ENCODE measurements at places on chromosomes 2 and 18.

DNA sequence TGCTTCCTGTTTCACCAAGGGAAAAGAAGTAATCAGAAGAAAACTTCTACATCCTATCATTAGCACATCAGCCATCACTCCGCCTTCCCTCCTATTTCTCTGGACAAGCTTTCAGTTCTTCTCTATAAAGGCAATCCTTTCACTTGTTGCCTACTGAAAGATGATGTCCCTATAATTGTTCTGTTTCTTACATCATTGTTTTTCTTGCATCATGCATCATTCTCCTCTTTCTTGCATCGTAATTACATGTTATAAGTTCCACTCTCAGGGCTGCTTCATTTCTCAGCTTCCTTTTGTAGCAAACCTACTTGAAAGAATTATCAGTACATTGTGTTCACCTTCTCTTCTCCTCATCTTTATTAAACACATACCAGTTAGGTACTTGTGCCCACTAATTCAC is 7.2 kb downstream of the SLC30A6 start:
- DNase-seq, result no peak

DNA sequence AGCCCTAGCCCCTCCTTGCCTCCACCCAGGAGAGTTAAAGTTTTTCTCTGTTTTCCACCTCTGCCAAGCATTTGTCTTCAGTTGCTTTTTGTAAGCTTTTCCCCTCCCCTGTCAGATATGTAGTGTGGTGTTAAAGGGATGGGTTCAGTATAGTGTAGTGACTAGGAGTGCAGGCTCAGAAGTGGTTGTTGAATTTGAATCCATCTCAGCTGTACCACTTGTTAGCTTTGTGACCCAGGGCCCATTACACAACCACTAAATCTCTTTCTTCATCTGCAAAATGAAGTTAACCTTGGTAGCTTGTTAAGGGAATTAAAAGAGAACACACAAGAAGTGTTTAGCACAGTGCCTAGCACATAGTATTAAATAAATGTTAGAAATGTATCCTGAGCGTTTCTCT is 56.9 kb downstream of the MAP3K20 start:
- no peak for DNase-seq

GRCh38 chr2:127700527-127701192 is 637 bp upstream of the SFT2D3 start:
- DNase-seq, result no peak

- DNase-seq, result no peak
These were observed 2.7 kb downstream of the SKOR2 start for GRCh38 chr18:47248604-47249313.

DNA sequence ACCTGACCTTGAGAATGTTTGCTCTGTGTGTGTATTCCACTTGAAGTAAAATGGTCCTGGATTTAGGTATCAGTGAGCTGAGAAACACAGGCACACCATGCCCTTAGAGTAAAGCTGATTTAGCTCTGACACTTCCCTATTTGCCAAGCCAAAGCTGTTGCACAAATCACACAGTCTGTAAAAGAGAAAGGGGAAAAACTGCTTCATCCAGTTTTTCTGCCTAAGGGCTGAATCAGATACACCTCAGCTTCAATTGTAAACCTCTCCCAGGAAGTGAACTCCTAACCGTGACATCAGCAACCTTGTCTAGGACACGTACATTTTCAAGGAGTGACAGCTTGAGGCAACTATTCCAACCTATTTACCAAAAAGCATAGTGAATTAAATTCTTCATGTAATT is 150.4 kb downstream of the NR4A2 start:
- no peak for DNase-seq

- DNase-seq, result no peak
These were observed 1049.3 kb upstream of the CDH2 start for GRCh38 chr18:29226213-29226612.

DNA sequence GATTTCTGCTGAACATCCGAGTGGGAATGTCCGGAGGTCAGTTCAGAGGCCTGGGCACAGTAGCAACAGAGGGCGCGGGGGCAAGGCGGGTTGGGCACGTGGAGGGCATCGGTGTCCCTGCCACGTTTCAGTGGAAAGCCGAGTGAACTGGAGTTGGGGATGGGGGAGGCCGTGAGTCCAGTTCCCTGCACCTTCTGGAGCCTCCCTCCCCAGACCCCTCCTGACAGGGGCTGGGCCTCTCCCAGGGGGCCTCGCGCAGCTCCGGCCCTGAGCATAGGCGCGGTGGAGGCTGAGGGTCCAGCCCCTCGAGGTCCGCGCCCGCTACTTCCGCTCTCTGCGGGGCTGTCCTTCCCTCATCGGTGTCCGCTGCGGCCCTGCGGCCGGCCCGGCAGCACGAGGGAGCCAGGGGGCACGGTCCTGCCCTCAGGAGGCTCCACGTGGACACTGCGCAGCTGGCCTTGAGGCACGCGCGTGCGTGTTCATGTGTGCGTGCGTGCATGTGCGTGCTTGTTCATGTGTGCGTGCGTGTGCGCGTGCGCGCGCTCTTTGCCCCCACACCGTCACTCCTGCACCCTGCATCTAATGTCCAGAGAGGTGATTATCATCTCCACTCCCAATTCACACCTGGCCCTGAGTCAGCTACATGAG is 50.2 kb downstream of the PLEKHB2 start:
- DNase-seq, result no peak

DNA sequence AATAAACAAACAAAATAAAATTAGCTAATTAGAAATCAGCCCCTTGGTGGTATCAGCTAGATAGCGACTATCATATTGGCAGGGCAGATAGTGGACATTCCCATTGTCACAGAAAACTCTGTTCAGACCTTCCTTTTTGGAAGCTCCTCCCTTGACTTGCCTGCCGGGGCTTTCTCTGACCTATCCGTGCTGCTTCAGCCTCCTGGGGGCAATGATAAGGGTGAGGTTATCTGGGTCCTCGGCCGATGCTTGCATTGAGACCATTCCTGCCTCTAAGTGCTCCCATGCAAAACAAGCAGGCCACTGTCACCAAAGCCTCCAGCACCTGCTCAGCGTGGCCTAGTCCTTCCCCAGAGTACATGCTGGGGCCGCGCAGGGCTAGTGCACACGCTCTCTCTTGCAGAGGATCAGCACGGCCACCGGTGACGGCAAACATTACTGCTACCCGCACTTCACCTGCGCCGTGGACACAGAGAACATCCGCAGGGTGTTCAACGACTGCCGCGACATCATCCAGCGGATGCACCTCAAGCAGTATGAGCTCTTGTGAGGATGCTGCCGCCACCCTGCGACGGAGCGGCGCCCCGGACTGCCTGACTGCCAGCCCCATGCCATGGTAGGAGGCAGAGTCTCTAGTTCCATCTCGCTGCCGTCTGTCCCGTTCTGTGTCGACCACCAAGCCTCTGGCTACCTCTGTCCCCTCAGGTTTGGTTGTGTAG is 27.4 kb downstream of the MPPE1 start:
- no peak for DNase-seq

DNA sequence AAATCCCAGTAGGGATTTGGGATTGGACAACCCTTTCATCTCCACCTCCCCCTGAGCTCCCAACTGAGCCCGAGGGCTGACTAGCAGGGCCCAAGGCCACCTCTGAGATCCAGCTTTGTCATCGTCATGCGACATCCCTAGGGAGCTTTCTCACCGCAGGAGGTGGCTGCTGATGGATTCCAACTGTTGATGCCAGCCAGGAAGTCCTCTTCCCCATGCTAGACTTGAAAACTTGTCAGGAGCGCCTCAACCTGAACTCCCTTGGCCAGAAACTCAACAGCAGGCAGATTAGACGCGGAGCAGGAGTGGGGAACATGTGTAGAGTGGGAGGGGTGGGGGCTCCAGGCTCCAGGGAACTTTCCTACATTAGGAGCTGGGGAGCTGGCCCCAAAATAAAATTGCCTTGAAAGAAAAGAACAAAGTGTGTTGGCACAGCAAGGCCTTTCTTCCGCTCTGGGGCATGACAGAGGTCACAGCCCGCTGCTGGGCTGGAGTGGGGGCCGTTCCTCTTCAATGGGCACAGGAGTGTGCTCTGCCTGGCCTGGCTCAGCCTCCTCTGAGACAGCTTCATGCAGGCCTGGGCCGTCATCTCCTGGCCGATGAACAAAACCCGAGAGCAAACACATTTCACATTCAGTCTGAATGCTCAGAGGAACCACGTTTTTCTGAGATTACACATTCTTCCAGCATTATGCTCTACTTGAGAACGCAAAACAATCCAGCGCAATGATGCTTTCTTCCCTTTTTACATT is 34.5 kb downstream of the EMILIN2 start:
- peak; percentile 92 for DNase-seq

GRCh38 chr2:147081831-147082230 is 763.0 kb upstream of the ACVR2A start:
- DNase-seq, result peak; percentile 10

- DNase-seq, result peak; percentile 77
These were observed 14.6 kb upstream of the AFG3L2 start for GRCh38 chr18:12391487-12392165.

- no peak for DNase-seq
These were observed 112.2 kb upstream of the COPS8 start for GRCh38 chr2:236973343-236973980.

DNA sequence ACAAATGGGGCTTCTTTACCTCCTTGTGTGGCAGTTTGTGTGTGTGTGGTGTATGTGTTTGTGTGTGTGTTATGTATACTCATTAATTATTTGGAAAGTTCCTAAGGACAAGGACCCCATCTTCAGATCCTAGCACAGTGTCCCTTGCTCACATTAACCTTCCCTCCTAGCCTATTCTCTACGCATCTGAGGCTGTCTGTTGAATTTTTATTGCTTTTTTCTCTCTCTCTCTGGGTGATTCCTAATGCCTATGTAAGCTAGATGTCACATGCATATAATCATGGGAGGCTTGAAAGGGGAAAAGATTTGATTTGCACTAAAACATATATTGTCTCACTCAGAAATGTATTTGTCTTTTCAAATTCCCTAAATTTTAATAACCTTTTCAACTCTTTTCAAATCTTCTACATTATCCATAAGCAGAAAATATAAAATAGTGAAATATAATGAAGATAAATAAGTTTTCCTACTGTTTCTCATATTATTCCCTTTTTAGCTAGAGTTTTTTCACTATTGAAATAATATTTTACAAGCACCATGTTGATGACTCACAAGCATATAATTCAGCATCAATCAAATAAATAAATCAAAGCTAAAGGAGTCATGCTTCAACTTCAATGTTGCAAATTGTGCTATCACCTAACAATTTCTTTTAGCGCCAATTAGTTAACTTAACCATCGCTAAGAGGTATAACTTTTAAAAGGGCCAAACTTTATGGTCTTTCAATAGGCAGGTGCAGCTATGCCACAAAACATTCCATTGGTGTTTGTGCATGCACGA is 199.0 kb upstream of the ERBB4 start:
- DNase-seq, result no peak

- DNase-seq, result no peak
These were observed 24.4 kb downstream of the SAP130 start for GRCh38 chr2:128003463-128003862.

GRCh38 chr2:102295566-102295965 is 15.8 kb upstream of the IL1RL1 start:
- no peak for DNase-seq

- no peak for DNase-seq
These were observed 209.1 kb upstream of the KCNJ3 start for GRCh38 chr2:154489266-154489858.

- DNase-seq, result no peak
These were observed 8.7 kb downstream of the FAM178B start for GRCh38 chr2:96977631-96978195.

DNA sequence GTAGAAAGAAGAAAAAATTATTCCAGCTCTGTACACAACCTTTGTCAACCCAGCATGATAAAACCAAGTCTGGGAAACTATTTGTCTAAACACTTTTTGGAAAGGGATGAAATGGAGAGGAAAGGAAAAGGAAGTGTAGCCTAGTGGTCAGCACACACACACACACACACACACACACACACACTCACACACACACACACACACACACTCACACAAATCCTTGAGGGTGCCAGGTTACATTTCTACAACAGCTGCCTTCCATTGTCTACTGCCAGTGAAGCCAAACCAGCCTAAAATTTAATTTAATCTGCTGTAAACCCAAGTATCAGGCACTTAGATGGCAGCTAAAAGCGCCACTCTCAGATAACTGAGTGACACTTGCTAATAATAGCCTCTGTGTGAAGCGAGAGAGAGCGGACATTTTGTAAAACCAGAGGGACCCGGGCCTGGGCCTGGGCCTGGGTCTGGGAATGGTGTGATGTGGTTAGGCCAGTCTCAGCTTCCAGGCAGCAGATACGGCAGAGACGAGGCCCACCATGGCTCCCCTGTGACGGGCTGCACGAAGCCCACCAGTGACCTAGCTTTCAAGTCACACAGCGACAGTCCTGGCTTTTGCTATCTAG is 32.4 kb downstream of the BCL11A start:
- no peak for DNase-seq

GRCh38 chr2:62208074-62208757 is 12.3 kb downstream of the B3GNT2 start:
- DNase-seq, result no peak

GRCh38 chr18:48252525-48252924 is 156.7 kb downstream of the ZBTB7C start:
- DNase-seq, result no peak

- DNase-seq, result no peak
These were observed 17.9 kb downstream of the PLEKHA3 start for GRCh38 chr2:178498137-178498536.

DNA sequence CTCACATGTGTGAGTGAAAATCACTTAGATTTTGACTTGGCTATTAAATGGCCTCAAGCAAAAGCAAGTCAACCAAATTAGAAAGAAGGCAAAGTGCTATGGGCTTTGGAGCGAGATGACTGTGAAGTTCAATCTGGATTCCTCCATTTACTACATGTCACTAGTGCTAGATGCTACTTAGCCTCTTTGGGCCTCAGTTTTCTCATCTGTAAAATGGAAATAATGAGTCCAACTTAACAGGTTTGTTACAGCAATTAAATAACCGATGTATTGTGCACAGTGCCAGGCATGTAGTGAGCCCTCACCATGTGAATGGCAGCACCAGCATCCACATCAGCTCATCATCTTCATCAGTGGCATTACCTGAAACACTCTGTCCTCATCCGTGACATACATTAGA is 376.3 kb downstream of the MTX2 start:
- DNase-seq, result no peak

DNA sequence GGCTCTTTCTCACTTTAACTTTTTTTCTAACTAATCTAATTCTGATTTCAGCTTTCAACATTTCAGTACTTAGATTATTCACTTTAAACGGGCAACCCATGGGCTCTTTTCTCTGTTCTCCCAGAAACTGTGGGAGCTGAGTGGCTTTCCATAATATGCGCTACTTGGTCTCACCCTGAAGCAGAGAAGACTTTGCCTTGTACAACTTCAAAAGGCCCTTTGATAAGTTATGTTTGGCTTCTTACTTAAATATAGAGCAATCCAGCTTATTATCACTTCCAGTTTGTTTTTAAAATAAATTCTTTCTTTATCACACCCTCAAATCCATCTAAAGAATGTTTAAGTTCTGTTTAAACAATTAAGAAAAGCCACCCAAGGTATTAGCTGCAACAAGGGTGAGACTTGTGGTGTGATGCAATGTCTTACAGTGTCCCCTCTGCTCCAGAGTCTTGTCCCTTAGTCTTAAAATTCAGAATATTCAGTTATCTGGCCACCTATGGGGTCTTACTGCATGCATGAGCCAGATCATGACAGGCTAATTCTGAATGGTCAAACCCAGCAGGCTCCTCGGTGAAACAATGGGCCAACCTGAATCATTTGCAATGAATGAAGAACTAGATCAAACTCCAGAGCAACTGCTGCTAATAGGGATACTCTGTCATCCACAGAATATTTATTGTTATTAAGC is 38.8 kb downstream of the GCG start:
- DNase-seq, result no peak

- no peak for DNase-seq
These were observed 5.9 kb downstream of the MSL3B start for GRCh38 chr2:233862261-233862768.

GRCh38 chr2:216379977-216380376 is 7.7 kb upstream of the MARCHF4 start:
- DNase-seq, result no peak

- DNase-seq, result no peak
These were observed 108.5 kb upstream of the CYRIA start for GRCh38 chr2:16774091-16774490.

Measured in GM03348 (cell line).